ENCODE measurements at places on chromosomes 6 and 20.

DNA sequence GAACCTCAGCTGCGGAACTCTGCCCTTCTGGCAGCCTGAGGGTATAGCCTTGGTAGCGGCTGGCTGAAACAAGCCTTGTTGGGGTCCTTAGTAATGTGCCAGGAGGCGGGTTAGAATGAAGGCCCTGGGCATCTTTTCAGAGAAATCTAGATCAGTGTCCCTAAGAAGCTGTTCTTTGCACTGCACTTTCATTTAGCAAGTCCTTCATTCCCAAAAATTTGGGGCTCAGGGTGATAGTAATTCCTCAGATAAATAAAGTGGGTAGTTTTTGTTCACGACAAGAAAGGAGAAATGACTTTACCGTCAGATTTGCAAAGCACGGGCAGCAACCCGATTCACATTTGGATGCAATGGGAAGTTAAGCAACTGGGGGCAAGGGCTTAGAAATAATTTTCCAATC, 3.2 kb downstream of the INSM1 start:
- DNase-seq: no peak

- DNase-seq: no peak
Measured at GRCh38 chr20:55610756-55611155, 394.6 kb downstream of the CBLN4 start.

GRCh38 chr20:17636523-17637412, 45.3 kb downstream of the RRBP1 start:
- peak; percentile 48 for DNase-seq

DNA sequence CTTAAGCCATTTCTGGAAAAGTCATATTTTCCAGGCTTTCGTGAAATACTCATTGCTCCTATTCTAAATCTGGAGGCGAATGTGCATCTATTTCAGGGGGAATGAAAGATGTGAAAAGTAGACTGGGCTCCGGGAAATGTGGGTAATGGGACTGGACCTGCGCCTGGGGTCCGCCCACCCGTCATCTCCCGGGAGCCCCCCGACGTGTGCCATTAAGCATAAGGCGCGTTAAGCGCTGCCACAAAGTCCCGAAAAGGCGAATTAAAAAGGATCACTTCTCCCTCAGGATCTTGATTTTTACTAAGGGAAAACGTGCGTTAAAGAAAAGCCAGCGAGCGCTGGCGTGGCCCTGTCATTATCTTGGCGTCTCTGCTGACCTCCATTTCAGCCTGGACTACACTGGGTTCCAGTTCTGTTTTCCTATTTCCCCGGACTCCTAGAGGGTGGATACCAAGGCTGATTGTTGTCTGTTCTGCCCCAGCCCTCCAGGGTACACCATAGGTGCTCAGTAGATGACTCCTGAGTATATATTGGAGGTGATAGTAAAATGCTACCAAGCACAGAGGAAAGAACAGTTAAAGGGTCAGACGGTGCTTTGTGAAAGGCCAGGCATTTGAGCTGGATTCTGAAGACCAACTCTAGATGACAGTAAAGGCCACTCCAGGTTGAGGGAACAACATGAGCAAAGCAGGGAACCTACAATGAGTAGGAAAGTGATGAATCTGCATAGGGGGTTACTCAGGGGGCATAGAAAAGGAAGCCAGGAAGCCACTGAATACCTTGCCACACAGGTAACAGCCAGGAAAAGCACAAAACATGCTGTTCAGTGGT, 89.2 kb upstream of the ARID1B start:
- peak; percentile 45 for DNase-seq

DNA sequence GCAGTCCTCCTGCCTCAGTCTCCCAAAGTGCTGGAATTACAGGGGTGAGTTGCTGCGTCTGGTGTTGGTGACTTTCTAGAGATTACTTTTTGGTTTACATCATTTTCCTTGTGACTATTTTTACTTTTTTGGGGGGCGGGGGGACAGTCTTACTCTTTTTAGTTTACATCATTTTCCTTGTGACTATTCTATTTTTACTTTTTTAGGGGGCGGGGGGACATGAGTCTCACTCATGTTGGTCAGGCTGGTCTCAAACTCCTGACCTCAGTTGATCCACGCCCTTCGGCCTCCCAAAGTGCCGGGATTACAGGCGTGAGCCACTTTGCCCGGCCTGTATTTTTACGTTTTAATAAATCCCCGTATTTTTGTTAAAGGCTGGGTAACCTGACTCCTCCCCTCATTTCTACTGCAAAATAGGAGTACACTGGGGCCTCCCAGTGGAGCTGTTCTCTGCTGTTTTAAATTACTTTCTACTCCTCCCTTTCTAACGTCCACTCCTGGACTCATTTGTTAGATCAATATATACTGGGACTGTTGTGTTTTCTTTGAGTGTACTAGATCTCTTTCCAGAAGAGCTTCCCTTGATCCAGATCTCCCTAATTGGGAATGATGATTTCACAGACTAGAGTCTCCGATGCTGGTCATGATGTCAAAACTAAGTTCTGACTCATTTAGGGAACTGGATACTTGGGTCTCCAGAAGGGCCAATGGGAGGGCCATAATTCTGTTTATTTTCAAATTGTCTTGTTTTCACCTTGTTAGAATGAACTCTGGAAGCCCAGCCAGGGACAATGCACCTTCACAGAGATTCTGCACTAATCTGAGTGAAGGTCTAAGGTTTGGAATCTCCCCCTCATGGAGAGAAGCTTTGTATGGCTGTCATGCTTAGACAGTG, 9.2 kb downstream of the HSPA1B start:
- no peak for DNase-seq

- DNase-seq: no peak
Measured at GRCh38 chr6:1089859-1090258, 222.0 kb upstream of the FOXQ1 start.

DNA sequence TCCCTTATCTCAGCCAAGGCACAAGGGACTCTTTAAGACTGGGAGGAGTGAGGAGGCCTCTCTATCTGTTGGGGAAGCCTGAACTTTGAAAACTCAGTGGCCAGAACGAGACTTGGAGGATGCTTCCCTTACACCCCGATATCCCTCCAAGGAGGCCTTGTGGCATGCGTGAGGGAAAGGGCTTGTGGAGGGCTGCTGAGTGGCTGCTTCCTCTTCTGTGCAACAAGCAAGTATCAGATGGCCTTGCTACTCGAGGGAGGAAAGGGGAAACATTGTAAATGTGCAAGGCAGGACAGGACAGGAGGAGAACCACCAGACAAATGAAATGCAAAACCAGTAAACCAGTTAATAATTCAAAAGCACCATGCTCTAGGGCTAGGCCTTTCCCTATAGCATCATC, 306.5 kb upstream of the MAP3K7 start:
- no peak for DNase-seq

DNA sequence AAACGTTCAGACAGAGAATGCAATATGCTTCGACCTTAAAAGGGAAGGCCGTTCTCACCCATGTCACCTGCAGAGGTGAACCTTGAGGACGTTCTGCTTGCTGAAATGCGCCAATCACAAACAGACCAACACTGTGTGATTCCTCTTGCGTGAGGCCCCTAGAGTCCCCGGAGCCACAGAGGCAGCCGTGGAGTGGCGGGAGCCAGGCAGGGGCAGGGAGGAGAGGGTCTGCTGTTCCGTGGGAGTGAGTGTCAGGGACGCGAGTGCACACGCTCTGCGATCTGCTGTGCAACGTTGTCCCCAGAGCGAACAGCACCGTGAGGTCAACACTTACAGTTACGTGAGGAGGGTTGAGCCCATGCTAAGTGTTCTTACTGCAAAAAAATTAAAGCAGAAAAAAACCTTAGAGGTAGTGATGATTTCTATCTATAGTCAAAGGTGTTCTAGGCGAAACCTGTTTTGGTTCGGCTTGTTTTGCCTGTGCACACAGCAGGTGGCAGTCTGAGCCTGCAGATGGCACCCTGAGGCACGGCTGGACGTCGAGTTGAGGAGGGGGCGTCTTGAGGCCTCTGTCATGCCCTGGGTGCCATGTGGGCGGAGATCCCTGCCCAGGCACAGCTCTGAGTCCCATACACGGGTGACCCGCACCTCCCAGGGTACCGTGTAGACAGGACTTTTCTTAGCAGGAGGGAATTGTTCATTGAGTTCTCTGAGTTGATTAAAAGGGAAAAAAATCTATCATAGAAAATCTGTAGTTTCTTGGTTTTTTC, 71.7 kb upstream of the FRMD1 start:
- DNase-seq: no peak

- DNase-seq: no peak
Measured at GRCh38 chr6:29092957-29093356, 5.8 kb upstream of the OR2B3 start.

DNA sequence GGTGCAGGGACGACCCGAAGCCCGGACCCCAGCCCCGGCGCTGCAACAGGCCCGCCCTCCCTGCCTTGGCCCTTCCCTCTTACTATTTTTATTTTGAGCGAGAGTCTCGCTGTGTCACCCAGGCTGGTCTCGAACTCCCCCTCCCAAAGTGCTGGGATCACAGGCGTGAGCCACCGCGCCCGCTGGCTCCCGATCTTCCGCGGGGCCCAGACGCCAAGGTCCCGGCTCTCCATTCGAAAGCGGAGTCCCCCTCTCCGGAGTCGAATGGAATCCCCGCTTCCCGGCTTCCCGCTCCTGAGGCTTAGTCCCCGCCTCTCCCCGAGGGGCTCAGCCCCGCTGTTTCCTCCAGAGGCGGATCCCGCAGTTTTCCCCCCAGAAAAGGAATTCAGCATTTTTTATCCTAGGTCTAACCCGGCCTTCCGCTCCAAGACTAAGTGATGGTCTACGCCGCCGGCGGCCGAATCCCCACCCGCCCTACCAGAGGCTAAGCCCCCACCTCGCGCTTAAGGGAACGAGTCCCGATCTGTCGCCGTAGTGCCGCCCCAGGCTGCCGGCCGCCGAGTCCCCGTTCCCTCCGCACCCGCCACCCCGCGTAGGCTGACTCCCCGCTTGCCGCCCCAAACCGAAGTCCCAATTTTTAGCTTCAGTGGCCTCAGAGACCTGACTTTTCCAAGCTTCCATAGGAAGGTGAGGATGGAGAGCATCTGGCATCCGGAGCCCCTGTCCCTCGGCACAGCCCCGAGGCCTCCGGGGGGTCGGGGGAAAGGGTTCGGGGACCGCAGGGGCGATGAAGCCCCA, 11.5 kb upstream of the TMC2 start:
- DNase-seq: peak; percentile 71

GRCh38 chr6:148251891-148252290, 90.7 kb upstream of the SASH1 start:
- DNase-seq: no peak

DNA sequence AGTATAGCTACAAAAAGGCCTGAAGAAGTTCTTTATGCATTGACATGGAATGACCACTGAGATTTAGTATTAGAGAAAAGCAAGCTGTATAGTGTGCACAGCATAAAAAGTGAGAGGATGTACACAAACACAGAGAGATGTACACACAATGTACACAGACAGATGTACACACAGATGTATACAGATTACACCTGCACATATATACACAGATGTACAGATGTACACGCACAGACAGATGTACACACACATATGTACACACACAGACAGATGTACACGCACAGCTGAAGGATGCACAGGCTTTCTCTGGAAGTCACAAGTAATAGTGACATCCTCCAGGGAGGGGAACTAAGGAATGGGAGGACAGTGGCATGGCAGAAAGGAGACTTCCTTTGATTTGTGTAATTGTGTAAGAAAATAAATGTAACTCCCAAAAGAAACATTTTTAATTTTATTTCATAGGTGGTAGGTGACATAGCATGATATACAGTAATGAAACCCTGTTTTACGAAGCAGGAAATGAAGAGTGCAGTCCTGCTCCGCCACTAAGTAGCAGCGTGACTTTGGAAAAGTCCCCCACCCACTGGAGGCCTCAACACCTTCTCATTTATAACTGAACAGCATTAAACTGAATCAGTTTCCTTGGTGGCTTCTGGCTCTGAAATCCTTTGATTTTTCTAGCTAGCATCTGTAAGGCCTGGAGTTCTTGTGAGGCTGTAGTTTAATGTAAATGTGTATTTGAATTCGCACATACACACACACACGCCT, 14.1 kb downstream of the NFATC2 start:
- no peak for DNase-seq

- no peak for DNase-seq
Measured at GRCh38 chr20:25353353-25353746, 37.3 kb downstream of the ABHD12 start.

DNA sequence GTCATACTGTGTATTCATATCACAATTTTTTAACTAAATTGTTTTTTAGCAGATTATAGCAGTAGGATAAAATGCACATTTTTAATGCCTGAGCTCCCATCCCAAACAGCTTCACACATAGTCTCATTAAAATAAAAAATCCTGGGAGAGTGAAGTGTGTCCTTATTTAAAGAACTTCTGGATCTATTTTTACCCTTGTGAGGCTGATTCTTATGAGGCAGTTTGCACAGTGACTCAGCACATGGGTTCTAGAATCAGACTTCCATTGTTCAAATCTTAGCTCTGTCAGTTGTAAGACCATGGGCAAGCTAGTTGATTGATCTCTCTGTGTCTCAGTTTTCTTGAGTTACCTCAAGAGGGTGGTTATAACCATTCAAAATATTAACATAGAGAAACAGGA, 72.3 kb downstream of the MACROD2 start:
- no peak for DNase-seq

DNA sequence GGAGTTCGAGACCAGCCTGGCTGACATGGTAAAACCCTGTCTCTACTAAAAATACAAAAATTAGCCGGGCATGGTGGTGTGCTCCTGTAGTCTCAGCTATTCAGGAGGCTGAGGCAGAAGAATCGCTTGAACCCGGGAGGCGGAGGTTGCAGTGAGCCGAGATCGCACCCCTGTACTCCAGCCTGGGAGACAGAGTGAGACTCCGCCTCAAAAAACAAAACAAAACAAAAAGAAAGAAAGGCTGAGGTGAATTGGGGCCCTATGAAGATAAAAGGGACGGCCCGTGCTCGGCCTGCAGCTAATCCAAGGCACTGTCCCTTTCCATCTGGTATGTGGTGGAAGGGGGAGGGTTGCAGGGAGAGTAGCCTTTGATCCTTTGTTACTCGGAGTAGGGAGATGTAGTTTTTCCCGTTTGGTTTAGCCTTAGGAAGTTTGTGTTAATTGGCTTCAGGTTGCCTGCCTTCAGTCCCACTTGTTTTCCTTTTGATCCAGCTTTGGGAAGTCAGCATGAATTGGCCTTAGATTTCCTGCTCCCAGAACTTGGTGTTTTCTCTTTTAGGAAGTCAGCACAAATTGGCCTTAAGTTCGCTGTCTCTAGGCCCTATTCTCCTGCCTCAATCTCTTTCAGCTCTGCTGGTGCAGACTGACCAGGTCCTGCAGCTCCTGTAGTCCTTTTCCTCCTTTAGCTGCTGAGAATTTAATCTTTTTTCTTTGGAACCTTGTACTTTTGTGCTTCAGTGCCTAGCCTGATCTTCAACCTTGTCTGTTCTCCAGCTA, 36.1 kb upstream of the PAQR8 start:
- no peak for DNase-seq

DNA sequence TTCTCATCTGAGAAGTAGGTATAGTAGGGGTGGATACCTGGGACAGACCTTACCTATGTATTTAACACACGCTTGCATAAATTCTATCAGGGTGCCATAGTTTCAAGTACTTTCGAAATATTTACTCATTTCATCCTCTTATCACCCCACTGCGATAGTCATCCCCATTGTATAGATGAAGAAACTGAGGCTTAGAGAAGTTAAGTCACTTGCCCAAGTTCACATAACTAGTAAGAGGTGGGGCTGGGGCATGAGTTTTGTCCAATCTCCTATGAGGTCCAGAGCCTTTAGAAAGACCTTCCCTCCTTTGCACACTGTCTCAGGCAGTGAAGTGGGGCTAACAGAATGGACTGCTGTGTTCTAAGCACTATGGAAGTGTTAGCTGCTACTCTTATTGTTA, 6.2 kb downstream of the TULP1 start:
- DNase-seq: no peak

- DNase-seq: no peak
Measured at GRCh38 chr20:17928633-17929311, 39.8 kb downstream of the SNX5 start.

- no peak for DNase-seq
Measured at GRCh38 chr6:106763361-106763760, 134.0 kb downstream of the QRSL1 start.

Measured in left cardiac atrium (tissue), 4 donors.